ENCODE measurements at places on chromosomes 3 and 15.

DNA sequence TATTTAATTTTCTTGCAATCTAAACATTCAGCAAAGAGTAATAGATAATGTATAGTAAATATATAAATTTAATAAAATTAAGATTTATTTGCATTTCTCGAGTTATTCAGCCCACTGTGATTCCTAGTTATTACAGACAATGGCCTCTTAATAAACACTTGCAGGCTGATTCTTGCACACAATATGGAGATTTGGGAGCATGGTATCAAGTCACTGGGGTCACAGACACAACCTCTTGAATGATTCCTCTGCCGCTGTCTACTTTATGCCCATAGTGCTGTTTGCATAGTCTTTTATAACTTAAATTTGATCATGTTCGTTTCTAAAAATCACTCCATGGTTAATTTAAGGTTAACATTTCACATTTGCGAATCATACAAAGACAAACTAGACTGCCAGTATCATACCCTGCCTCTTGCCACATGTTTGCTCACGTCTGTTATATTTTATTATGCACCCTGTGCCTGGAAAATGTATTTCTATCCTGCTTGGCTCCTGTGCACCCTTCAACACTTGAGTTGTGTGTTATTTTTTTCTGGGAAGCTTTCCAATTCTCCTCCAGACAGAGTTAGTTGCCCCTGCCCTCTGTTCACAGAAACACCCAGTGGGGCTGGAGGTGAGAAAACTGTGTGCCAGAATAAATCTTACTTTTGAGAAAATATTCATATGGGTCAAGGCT, 206.3 kb upstream of the ROBO1 start:
- no peak for DNase-seq

DNA sequence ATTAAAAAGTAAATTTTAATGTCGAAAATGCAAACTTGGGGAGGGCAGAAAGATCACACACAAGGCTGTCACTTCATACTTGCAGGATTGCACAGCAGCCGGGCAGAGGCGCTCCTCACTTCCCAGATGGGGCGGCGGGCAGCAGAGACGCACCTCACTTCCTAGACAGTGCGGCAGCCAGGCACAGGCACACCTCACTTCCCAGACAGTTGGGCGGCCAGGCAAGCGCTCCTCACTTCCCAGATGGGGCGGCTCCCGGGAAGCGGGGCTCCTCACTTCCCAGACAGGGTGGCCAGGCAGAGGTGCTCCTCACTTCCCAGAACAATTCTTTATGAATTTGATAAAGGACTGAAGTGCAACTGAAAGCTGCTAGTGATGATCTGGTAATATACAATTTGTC, 21.2 kb downstream of the RLBP1 start:
- no peak for DNase-seq

DNA sequence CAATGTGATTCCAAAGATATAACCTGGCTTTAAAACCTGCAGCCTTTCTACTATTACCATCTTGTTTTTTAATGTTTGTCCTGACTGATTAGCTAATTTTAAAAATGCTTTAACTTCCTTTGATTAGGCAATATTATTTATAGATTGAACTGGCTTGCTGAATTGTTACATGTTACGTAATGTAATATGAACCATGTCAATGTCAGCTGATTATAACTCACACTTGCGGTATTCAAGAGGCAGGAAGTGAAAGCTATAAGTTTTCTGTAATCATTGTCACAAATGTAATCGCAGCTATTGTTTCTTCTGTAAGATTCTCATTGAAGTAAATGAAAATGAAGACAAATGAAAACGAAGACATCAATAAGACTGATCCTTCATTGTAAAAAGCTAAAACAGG, 146.8 kb downstream of the ROBO2 start:
- no peak for DNase-seq

DNA sequence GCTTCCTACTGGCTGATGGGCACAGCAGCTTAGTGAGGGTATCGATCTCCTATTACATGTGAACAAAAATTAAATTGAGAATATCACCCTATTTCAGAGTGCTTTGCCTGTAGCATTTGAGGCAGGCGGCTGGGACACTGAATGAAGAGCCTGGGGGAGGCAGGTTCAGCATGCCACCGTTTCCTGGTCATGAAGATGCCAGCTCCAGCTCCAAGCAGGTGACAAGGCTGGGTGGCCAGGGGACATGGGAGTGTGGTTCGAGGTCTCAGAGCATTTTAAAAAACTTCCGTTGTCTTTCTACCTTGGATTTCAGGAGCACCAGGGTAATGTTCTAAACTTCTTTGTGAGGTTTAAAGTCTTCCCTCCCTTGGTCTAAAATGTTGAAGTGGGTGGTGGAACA, 158.2 kb downstream of the RPLP1 start:
- no peak for DNase-seq

DNA sequence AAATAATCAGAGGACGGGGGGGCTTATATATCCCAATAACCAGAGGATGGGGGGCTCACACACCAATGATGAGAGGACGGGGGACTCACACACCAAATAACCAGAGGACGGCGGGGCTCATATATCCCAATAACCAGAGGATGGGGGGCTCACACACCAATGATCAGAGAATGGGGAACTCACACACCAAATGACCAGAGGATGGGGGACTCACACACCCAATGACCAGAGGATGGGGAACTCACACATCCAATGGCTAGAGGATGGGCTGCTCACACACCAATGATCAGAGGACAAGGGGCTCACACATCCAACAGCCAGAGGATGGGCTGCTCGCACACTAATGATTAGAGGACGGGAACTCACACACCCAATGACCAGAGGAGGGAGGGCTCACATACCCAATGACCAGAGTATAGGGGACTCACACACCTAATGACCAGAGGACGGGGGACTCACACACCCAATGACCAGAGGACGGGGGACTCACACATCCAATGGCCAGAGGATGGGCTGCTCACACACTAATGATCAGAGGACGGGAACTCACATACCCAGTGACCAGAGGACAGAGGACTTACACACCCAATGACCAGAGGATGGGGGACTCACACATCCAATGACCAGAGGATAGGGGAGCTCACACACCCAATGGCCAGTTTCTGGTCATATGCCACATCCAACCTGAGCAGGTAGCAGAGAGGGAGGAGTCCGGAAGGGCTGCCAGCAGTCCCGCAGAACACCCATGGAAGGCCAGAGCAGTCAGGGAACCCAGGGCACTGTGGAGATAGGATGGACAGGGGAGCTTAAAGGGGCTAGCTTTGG, 10.6 kb downstream of the RAB6B start:
- DNase-seq, result no peak

DNA sequence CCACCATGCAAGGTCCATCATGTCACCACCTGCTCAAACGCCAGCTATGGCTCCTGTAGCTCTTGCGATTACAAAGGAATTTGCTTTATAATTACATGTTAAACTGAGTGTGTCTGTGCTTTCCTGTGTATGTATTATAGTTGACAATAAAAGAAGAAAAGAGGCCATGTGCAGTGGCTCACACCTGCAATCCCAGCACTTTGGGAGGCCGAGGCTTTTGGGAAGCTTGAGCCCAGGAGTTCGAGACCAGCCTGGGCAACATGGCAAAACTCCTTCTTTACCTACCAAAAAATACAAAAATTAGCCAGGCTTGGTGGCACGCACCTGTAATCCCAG, 27.0 kb downstream of the ATRIP start:
- no peak for DNase-seq

GRCh38 chr15:58566029-58566428, 134.2 kb downstream of the LIPC start:
- no peak for DNase-seq

DNA sequence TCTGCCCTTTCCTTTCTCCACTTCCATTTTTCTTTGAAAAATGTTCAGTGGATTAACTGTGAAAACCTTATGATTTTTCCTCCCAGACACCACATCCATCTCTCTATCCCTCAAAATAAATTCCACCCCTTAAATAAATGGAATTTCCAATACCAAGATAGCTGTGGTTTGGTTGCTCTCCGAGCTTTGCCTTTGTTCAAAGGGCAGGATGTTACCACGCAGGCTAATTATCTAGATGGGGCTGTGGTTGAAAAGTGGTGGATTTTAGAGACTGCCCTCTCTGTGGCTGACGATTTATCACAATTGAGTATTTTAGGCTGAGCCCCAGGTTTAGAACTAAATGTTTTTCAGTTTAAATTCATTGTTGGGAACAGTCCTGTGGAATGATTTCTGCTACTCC, 36.9 kb upstream of the CMSS1 start:
- DNase-seq, result no peak

DNA sequence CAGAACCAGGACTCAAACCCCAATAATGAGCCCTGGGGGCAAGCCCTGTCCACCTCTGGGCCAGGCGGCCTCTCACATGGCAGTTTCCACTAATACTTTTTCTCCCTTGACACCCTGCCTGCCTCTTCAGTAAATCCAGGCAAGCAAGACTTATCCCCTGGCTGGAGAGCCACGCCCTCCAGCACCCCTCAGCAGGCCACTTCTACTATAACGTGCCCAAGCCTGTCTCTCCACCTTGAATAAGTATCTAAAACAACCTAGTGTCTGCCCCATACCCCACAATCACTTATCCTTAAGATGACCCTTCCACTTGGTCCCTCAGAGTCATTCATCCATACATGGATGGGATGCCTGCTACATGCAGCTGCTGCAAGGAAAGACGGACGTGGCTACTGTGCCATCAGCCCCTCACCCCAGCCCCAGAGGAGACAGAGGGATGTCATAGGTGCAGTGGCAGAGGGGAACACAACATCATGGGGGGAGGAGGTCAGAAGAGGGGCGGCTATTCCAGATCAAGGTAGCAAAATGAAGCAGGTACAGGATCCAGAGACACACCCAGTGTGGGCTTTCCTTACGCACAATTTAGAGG, 63.4 kb downstream of the LRIG1 start:
- no peak for DNase-seq

DNA sequence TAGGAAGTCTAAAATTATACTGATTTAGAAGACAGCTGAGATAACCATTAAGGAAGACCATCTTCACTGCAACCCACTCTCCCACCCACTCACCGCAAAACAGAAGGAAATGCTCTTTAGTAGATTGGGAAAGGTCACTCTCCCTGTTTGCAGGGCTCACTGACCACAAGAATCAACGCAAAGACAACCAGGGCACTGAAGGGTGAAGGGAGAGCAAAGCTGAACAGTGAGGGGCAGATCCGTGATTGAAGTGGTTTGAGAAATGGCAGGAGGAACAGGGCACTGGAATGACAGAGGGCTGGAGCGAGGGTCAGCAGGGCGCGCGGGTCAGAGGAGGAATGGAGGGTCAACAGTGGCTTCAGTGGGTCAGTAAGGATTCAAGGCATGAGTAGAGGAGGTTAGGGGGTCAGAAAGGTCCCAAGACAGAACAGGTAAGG, 520 bp downstream of the MESD start:
- no peak for DNase-seq

DNA sequence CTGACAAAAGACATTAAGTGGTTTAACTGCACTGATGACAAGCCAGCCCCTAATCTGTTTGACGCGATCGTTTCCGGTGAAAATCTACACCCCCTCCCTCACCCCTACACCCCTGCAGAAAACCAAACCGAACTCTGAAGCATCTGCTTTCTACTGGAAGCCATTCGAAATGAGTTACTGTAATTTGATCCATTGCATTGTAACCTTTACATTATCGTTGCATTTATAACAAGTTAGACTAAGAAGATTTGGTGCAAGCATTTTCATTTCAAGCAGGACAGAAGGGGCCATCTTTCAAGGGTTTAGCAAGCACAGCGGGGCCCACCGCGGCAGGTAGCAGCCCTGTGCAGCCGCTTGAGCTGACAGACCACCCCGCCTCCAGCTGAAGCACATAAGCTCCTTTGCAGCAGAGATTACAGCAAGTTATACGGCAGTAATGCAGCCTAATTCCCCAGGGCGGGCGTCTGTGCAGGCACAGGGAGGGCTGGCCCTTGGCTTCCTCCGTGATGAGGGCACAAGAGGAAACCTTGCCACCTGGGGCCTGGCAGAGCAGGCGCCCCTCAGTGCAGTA, 79.3 kb downstream of the CHSY1 start:
- no peak for DNase-seq

GRCh38 chr3:169240786-169241486, 422.6 kb downstream of the MECOM start:
- no peak for DNase-seq
